ENCODE measurements at places on chromosomes 3 and 15. TPM values are rescaled to one million over a fixed set of nuclear protein-coding genes. Genes with fewer than 3 reads are reported as not detected.

- no peaks in the 10 kb centered on the region for H3K36me3 ChIP-seq
- H3K4me3 ChIP-seq: no peak overlapping the region
- H3K27me3 ChIP-seq: no peaks in the 10 kb centered on the region
- H3K4me1 ChIP-seq: no peaks in the 10 kb centered on the region
Measured at GRCh38 chr3:64578797-64579196, 109.0 kb downstream of the ADAMTS9 start.

Gene FBXO40
- total RNA-seq: not detected

Gene LDHAL6B
- not detected for total RNA-seq

GRCh38 chr3:150273396-150273795 lies 134.7 kb upstream of the TSC22D2 start:
- H3K4me1 ChIP-seq: no peaks in the 10 kb centered on the region
- no peak for DNase-seq
- no peak overlapping the region for H3K4me3 ChIP-seq
- H3K27me3 ChIP-seq: no peaks in the 10 kb centered on the region
- no peak overlapping the region for H3K27ac ChIP-seq

DNA sequence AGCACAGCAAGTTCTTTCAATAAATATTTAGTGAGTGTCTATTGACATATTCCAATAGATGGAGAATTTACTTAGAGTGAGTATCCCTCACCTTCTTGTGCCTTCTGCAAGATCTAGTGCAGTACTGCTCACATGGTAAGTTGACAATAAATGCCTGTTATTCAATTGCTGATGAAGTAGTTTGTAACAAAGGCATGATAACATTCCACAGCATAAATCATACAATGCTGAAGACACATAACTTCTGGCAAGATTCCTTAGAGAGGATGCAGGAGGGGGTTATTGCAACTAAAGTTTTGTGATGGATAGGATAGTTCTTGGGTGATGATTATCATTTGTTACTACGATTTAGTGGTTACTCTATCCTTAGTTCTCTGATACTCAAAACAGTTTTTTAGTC lies 112.2 kb upstream of the RBMS3 start:
- H3K4me1 ChIP-seq: peaks cover 9% of the 10 kb centered on the region
- H3K4me3 ChIP-seq: no peak overlapping the region
- DNase-seq: no peak

Measured in CD8-positive, alpha-beta memory T cell (primary cell).